ENCODE measurements at places on chromosomes 6 and 20. TPM values are rescaled to one million over a fixed set of nuclear protein-coding genes. Genes with fewer than 3 reads are reported as not detected.

- no peaks in the 10 kb centered on the region for H3K4me1 ChIP-seq
- H3K36me3 ChIP-seq: no peaks in the 10 kb centered on the region
- no peak overlapping the region for H3K27ac ChIP-seq
- no peak overlapping the region for H3K4me3 ChIP-seq
- no peak for DNase-seq
- H3K27me3 ChIP-seq: peaks cover 25% of the 10 kb centered on the region
Measured at GRCh38 chr6:12391472-12391871, 101.3 kb downstream of the EDN1 start.

DNA sequence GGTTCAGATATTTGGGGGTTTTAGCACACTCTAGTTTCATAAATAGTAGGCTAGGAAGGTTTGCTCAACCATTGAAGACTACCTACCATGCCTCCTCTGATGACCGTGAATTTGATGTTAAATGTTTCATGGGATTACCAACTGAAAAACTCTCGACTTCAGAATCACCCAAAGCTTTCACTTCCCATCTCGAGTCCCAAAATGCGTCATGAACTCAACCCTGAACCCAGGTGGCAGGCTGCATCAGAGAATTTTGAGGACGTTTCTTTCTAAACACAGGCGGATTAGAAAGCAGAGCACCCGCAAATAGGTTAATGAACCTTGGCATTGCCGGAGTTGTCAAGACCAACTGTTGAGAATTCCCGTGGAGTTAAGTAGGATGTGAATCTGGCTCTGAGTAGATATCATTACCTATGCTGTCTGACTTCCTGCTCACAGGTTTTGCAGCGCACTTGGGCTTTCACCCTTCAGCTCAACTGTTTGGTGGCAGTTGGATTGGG is 98.4 kb upstream of the ADTRP start:
- DNase-seq: no peak
- H3K27ac ChIP-seq: no peak overlapping the region
- H3K4me3 ChIP-seq: no peak overlapping the region
- H3K36me3 ChIP-seq: no peaks in the 10 kb centered on the region

KCNK5 gene
- total RNA-seq: 9.0 TPM

PTCHD4 gene
- total RNA-seq: not detected

DNA sequence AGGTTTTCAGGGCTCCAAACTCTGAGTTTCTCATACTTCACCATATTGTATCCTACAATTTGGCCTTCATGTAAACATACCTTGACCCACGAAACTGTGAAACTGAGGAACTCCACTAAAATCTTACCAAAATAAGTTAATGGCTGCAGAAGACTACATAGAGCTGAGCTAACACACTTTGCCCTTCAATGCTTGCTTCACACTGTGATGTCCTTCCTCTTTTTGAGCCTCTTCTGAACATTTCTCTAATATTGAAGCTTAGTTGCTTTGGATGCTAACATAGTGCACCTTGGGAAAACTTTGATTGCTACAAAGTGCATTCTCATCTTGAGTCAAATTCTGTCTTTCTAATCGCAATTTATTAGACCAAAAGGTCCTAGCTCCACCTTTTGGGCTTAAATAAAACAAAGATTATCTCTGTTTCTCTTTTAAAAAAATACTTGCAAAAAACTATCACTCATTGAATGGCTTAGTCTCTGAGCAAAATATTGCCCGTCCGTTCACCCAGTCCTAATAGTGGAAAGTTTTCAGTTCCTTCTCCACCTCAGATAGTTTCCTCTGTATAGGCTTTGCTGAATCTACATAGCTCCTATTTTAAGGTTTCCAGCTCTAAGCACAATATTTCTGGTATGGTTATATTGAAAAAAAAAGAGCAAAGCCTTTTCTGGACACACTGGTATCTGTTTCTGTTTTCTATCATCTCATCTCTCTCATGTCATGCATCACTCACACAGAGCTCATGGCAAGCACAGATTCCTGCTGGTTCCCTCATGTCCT is 494.6 kb downstream of the RFPL4B start:
- no peak for DNase-seq
- no peak overlapping the region for H3K27ac ChIP-seq
- no peaks in the 10 kb centered on the region for H3K36me3 ChIP-seq

MYLIP gene
- 8.1 TPM for total RNA-seq

AK9 gene
- 1.7 TPM for total RNA-seq

DNA sequence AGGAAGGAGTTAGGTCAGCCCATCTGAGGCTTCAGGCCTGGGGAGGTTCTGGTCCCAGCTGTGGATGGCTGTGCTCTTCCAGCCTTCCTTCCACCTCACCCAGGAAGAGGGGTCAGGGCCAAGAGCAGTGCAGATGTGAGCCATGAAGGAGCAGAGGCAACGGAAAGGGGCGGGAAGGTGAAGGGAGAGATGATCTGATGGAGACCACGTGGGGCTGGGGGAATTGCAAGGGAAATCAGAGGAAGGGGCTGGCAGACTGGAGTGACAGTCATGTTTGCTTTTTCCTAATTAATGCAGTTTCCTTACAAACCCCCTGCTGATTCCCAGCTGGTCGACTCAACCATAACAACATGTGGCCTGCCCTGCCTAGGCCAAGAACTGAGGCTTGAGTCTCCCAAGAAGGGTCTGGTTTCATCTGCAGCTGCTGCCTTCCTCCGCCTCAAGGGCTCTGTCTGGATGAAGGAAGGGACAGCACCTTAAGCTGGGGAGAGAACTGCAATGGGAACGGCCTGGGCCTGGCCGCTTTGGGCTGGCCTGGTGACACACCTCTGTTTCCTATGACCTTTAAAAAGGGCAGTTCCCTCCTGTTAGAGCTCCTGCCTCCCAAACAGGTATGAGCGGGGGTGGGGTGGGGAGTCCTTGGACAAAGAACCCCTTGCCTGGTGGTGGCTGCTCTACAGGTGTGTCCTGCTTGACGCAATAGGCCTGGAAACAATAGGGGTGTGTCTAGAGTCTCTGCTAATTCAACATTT is 7.8 kb upstream of the MRPS18A start:
- DNase-seq: no peak
- peaks cover 7% of the 10 kb centered on the region for H3K27me3 ChIP-seq

- peak overlapping the region; percentile 16 for H3K4me3 ChIP-seq
- H3K4me1 ChIP-seq: peaks cover 27% of the 10 kb centered on the region
- H3K36me3 ChIP-seq: no peaks in the 10 kb centered on the region
- peak overlapping the region; percentile 4 for H3K27ac ChIP-seq
Measured at GRCh38 chr6:33914645-33915044, 110.8 kb upstream of the MLN start.

JPH2 gene
- not detected for total RNA-seq

BEND6 gene
- total RNA-seq: not detected

GRCh38 chr6:150301846-150302519 is 66.8 kb upstream of the IYD start:
- H3K36me3 ChIP-seq: no peaks in the 10 kb centered on the region
- DNase-seq: peak; percentile 37
- H3K27me3 ChIP-seq: peaks cover 17% of the 10 kb centered on the region
- no peak overlapping the region for H3K27ac ChIP-seq

- H3K4me3 ChIP-seq: no peak overlapping the region
- H3K4me1 ChIP-seq: no peaks in the 10 kb centered on the region
Measured at GRCh38 chr6:161333410-161333809, 59.5 kb upstream of the AGPAT4 start.

RAET1E gene
- total RNA-seq: not detected

DNA sequence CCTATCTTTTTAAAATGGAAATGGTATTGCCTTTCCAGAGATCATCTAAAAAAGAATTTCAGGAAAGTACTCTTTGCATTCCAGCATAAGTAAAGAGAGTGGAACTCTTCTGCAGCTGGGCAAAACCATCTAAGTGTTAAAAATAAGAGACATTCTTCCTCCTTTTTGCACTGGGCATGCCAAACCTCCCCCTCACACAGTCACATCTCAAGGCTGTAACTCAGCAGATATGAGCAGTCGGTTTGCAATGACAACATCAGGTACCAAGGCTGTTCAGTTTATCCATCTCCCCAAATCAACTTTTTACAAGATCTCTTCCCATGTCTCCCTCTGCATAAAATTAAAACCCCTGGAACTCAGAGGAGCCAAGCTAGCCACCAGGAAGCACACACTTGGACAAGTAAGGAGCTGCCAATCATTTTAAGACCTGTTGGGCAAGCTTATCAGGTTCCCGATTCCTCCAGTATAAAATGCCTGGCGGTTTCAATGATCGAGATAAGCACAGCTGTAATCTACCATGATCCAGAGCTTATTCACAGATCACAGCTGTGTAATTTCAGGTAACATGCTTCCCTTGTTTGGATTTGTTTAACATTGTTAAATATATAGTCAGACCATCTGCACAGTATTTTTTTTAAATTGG is 23.2 kb downstream of the ID4 start:
- no peak overlapping the region for H3K4me3 ChIP-seq
- H3K4me1 ChIP-seq: no peaks in the 10 kb centered on the region
- no peaks in the 10 kb centered on the region for H3K27me3 ChIP-seq
- no peak for DNase-seq

- no peaks in the 10 kb centered on the region for H3K36me3 ChIP-seq
- H3K4me1 ChIP-seq: peaks cover 6% of the 10 kb centered on the region
Measured at GRCh38 chr6:166774770-166775169, 147.7 kb upstream of the RPS6KA2 start.

RIMS1 gene
- total RNA-seq: not detected

DNA sequence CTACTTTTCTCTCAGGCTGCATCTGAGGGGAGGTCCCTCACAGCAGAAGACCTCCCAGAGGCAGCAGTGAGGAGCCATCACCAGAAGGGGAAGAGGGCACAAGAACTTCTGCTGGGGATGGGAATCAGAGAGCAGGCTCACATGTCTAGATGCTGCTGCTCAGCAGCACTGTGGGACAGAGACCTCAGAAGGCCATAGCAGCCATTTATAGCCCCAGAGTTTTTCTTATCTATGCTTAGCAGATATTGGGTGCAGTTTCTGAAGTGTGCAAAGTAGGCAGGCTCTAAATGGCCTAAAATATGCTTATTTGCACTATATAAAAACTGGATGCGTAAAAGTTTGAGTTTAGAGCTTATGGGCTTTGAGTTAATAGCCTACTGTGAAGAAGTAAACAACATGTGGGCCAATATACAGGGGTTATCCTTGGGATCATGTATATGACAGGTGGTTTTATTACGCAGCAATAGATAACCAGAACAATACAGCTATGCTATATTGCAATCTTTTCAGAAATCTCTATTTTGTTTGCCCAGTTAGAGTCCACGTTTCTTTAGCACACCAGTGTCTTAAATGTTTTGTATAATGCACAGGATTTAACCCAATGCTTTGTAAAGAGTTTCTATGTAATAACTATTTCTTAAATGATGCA is 60.2 kb upstream of the TMEM244 start:
- no peak overlapping the region for H3K4me3 ChIP-seq
- no peaks in the 10 kb centered on the region for H3K4me1 ChIP-seq
- no peak overlapping the region for H3K27ac ChIP-seq
- no peak for DNase-seq
- no peaks in the 10 kb centered on the region for H3K36me3 ChIP-seq
- H3K27me3 ChIP-seq: no peaks in the 10 kb centered on the region

DNA sequence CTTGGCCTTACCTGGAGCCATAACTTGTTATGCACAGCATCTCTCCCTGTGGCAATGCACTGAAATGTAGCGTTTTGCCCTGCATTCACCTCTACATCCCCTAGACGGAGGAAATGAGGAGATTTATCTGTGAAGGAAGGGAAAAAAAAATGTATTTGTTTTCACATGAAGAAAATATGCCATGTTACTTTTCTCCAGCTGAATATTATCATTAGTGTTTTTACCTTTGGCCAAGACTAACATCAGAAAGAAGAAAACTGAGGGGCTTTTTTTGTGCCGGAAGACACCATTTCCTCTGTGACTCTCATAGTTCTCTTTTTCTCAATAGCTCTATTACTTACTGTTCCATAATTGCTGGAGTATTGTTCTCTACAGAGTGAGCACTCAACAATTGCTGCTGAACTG is 280.4 kb downstream of the PTPRK start:
- no peak for DNase-seq
- peak overlapping the region; percentile 34 for H3K27ac ChIP-seq
- no peaks in the 10 kb centered on the region for H3K36me3 ChIP-seq
- H3K4me3 ChIP-seq: no peak overlapping the region
- H3K27me3 ChIP-seq: no peaks in the 10 kb centered on the region

DNA sequence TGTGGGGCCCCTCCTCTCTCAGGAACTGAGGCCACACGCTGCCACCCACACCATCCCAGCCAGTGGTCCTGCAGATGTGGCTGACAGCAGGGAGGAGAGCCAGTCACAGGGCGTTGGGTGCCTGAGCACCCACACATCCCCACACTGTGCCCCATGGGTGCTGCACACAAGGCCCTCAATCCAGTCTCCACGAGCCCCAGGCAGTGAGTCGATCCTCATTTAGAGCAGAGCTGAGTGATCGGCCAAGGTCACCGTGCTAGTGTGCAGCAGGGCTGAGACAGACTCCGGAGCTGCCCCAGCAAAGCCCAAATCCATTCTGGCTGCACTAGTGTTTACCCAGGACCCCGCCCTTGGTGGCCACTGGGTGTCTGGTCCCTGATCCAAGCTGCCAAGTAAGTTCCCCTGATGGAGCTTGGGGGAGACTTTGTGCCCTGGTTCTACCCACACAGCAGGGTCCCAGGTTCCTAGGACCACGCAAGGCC is 9.0 kb downstream of the C20orf203 start:
- H3K4me3 ChIP-seq: no peak overlapping the region
- no peak for DNase-seq
- peaks cover 3% of the 10 kb centered on the region for H3K4me1 ChIP-seq
- H3K27ac ChIP-seq: no peak overlapping the region
- no peaks in the 10 kb centered on the region for H3K27me3 ChIP-seq
- peaks cover 4% of the 10 kb centered on the region for H3K36me3 ChIP-seq

DNA sequence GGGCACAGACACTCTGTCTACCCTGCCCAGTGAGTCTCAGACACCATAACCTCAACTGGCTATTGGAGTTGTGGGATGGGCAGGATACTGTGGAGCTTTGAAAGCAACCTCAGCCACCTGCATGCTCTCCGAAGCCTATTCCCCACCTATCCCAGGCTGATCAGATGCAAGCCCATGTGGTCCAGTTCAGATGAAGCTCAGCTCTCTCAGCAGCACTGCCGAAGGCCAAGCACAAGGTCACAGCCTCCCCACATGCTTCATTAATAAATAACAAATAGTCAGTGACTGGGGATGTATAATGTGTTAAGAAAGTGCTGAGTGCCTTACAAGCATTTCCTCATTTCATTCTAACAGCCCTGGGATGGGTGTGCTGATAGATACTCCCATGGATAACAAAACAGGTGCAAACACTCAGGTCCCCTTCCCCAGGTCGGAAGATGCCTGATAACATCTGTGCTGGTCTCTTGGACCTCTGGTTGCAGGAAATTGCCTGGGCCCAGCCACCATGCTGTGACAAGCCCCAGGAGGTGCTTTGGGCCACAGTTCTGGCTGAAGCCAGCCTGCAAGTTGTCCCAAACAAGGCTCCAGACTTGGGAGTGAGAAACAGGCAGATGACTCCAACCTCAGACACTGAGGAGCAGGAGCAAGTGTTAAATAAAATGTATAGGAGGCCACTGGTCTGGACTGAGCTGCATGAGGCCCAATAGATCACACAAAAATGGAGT is 3.7 kb downstream of the ACSS1 start:
- DNase-seq: no peak
- H3K4me3 ChIP-seq: no peak overlapping the region
- H3K36me3 ChIP-seq: no peaks in the 10 kb centered on the region
- no peaks in the 10 kb centered on the region for H3K27me3 ChIP-seq

SPEF1 gene
- not detected for total RNA-seq

GRCh38 chr20:34791289-34792020 is 34.0 kb downstream of the NCOA6 start:
- DNase-seq: no peak
- H3K27me3 ChIP-seq: no peaks in the 10 kb centered on the region
- peaks cover 1% of the 10 kb centered on the region for H3K36me3 ChIP-seq
- H3K4me3 ChIP-seq: no peak overlapping the region
- no peak overlapping the region for H3K27ac ChIP-seq

All from activated naive CD4-positive, alpha-beta T cell treated with anti-CD3 and anti-CD28 coated beads for 36 hours (primary cell).